Stimulated activated CD8-positive, alpha-beta memory T cell treated with anti-CD3 and anti-CD28 coated beads, Interleukin-7, amount 100 ng/mL, for 48 hours (primary cell): ENCODE measurements at places on chromosomes 6 and 20.

- no peak for DNase-seq
Observed at GRCh38 chr20:56809668-56810067, 180.6 kb downstream of the TFAP2C start.

DNA sequence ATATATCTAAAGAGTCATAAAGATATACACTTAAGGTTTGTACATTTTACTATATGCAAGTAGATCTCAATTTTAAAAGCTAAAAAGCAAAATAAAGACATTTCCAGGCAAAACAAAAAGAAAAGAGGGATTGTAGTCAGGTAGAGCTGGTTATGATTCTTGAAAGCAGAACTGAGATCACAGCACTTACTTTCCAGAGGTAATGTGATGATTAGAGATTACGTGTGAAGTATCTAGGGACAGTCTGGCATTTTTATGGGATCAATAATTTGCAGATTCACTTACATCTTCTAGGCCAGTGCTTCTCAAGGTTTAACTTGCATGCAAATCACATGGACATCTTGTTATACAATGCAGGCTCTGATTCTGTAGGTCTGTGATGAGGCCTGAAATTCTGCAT is 595.5 kb downstream of the KIF16B start:
- no peak for DNase-seq

DNA sequence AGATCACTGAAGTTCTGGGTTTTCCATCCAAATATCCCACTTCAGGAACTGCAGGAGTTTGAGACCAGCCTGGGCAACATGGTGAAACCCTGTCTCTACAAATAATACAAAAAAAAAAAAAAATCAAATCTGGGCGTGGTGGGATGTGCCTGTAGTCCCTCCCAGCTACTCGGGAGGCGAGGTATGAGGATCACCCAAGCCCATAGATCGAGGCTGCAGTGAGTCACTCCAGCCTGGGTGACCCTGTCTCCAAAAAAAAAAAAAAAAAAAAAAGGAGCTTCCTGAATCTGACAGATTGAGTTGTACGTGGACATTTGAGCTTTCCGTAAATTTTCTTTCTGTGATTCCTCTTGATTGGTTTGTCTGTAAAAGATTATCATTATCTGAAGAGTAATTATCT is 55.6 kb downstream of the TULP4 start:
- no peak for DNase-seq

GRCh38 chr6:129267028-129267427 is 384.1 kb downstream of the LAMA2 start:
- DNase-seq: no peak

- DNase-seq: no peak
Observed at GRCh38 chr6:149359440-149359839, 40.6 kb upstream of the SUMO4 start.

DNA sequence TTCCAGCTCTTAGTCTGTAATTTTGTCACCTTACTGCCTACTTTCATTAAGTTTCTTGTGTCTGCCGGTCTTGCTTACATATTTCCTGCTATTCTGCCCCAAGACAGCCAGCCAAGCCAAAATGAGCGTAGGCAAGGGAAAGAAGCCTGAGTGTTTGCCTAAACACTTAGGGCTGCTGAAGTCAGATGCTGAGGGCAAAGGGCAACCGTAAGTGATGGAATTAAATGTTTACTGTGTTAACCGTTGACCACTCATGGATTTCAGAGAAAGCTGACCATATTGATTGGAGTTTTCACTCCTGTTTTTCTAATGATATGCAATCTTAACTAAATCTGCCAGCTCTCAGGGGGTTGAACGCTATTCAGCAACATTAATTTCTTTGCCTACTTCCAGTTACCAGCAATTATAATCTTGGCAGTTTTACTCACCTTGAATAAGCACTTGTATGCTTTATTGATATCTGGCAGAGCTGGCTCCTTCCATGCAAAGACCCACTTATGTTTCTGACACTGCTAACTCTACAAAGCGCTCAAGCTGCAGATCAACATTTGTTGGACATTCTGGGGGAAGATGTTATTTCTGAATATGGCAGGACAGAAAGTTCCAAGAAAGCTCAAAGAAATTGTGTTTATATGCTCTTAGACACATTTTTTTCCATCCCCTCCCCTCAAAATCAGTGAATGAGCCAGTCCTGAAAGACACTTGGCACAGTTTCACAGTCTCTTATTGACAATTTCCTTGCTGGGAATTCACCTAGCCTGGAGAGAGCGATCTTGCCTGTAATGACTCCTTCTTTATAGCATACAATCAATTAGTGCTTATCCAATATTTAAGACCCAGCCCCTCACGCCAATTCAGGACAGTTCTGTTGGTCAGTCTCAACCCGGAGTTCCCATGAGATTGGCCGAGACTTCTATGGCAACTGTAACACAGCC is 183.8 kb downstream of the PLCB1 start:
- no peak for DNase-seq

DNA sequence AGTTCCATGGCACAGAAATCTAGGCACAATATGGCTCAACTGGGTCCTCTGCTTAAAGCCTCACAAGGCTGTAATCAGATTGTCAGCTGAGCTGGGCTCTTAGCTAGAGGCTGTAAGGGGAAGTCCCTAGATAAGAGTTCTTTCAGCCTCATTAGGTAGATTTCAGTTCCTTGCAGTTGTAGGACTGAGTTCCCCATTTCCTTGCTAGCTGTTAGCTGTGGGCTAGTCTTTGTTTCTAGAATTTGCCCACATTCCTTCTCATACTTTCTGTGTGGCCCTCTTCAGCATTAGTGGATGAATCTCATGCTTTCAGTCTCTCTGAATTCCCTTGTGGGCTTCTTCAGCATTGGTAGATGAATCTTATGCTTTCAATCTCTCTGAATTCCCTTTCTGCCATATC is 71.0 kb upstream of the MRAP2 start:
- DNase-seq: no peak

DNA sequence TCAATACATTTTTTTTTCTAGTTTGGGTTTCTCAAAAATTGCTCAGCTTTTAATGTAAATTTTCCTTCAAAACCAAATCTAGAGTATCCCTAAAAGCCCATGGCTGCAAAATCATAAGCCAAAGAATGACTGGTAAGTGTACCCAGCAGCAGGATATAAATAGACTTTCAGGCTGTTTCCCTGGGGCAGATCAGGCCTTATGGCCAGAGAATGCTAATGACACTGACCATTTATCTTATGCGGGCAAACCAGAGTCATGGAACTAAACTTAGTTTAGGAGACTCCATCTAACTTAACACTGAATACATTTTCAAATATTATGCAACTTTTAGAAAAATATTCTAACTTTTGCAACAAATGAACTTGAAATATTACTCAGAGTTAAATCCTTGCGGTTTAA is 7.4 kb downstream of the OSER1 start:
- DNase-seq: no peak

DNA sequence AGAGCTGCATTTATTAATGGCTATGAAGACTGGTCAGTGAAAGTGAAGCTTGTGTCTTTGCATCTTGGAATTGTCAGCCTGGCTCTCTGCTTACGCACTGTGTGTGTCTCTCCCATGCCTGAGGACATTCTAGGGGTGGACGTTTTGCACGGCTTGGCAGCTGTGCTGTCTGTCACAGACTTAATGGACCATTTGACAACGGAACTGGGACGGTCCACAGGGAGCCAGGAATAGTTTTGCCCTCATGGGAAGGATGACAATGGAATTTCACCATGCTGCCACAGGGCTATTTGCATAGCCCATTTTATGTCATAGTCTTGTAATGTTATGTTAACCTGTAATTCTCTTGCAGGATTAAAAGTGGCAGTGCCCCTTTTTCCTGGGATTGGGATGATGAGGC is 44.7 kb downstream of the OR2B6 start:
- DNase-seq: no peak

- DNase-seq: no peak
Observed at GRCh38 chr20:34010405-34010931, 16.8 kb downstream of the RALY start.

- no peak for DNase-seq
Observed at GRCh38 chr20:17870086-17870740, 98.4 kb downstream of the SNX5 start.

DNA sequence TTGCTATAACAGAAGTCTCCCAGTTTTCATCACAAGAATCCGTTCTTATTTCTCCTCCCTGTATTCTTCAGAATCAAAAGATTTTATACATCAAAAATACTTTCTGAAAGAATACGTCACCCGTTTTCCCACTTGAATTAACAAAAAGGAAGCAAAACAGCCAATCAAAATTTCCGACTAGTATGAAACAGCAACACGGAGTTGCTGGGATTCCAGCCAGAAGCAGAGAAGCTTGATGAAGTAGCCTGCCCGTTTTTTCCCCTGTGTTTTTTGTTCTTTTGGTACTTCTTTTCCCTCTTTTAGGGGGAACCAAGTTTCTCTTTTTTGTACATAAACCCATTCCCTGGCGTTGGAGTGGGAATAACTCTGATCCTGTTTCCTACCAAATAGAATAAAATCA is 14.6 kb downstream of the TXLNB start:
- no peak for DNase-seq

DNA sequence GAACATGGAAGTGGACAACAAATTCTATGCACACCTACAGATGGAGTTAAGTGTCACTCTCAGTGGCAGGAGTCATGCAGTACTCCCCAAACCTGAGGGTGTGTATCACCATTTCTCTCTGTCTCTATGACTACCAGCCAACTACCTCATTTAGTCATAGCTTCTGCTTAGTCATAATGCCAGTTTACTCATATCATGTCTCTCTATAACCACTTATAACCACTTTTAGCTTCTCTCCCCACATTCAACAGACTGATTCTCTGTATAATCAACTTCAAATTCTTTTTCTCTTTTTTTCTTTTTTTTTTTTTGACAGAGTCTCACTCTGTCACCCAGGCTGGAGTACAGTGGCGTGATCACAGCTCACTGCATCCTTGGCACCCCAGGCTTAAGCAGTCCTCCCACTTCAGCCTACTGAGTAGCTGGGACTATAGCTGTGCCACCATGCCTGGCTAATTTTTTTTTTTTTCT is 13.8 kb upstream of the GTF3C6 start:
- DNase-seq: no peak

DNA sequence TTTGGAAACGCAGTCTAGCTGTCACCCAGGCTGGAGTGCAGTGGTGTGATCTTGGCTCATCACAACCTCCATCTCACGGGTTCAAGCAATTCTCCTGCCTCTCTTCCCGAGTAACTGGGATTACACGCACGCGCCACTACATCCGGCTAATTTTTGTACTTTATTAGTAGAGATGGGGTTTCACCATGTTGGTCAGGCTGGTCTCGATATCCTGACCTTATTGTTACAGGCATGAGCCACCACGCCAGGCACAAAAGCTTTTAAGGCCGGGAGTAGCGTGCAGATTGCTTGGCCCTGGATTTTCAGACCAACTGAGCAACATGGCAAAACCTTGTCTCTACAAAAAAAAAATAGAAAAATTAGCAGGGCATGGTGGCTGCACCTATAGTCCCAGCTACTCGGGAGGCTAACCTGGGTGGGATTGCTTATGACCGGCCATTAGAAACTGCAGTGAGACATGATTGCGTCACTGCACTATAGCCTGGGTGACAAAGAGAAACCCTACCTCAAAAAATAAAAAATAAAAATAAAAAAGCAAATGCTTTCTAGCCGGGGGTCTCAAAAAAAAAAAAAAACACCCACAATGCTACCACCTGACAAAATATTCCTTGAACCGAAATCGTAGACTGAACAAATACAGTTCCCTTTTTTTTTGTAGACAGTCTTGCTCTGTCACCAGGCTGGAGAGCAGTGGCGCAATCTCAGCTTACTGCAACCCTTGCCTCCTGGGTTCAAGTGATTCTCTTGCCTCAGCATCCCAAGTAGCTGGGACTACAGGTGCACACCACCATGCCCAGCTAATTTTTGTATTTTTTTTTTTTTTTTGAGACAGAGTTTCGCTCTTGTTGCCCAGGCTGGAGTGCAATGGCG is 15.0 kb downstream of the RBM39 start:
- no peak for DNase-seq
